ENCODE measurements at places on chromosomes 7 and 10.
A peak's percentile ranks its signal among the peaks of the same experiment; 100 is the strongest.

- no peak for DNase-seq
Measured at GRCh38 chr7:11714205-11714604, 117.8 kb downstream of the THSD7A start.

DNA sequence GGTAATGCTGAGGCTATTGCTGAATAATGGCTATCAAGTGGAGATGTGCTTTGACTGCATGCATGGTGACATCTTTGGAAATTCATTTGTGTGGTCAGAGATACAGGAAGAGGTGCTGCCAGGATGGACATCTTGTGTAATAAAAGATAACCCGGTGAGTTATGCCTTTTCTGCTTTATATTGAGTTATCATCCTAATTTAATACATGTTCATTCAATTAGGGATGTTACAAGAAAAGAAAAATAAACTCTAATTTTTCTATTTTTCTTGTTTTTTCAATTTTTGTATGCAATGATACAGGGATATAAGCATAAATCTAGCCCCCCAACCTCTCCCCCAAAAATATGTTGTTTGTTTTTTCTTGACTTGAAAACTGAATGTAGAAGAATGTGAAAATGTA is 26.4 kb upstream of the LMOD2 start:
- DNase-seq, result no peak

- DNase-seq, result no peak
Measured at GRCh38 chr7:47526466-47526865, 55.4 kb downstream of the TNS3 start.

DNA sequence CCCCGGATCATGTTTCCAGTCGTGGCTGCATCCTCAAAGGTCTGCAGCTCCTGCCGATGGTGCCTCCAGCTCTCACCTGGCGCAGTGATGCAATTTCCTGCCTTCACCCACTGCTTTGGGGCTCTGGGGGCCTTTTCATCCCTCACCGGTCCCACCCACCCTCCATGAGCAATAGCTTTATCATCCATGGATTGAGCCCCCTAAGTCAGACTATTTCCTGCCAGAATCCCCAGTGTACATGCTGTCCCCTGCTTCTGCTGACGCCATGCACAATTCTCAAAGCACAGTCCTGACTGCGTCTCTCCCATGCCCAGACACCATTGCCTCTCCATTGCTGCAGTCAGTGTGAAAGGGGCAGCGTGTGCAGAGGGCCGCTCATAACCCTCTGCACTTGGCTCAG is 49.7 kb downstream of the FAM241B start:
- no peak for DNase-seq

DNA sequence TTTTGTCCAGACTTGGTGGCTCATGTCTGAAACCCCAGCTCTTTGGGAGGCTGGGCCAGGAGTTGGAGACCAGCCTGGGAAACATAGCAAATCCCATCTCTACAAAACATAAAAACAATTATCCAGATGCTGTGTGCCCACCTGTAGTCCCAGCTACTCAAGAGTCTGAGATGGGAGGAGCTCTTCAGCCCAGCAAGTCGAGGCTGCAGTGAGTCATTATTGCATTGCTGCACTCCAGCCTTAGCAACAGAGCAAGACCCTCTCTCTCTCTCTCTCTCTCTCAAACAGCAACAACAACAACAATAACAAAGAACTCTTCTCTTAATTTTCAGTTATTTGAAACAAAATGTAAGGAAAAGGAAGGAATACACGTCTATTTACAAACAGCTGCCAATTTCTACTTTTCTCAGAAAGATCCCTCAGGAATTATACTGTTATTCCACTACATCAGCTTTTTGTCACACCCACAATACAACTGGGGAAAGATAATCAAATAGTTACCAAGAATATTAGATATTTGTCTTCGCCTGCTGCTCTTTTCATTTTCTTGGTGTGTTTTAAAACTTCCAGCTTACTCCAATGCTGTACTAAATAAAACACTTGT is 5.1 kb upstream of the TSPAN12 start:
- DNase-seq, result no peak

DNA sequence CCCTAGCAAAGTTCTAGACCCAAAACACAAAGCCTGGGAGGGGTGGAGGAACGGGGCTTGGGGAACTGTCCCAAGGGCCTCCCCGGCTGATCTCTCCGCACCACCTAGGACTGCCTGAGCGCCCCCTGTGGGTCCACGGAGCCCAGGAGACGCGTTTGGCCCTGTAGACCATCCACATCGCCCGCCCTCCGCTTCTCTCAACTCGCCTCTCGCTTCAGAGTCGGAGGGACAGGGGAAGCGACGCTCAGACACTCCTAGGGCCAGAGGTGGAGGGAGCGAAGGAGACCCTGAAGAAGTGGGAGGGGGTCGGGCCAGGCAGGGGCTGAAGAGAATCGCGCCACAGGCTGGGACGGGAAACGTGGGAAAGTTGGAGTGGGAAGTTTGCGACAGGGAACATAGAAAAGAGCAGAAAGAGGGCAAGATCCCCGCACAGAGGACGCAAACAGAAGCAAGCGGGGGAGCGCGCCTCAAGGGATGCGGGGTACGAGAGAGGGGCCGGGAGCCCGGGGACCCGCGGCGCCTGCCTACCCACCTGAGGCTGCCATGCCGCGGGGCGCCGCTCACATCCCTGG is 378 bp downstream of the PIK3AP1 start:
- DNase-seq, result peak; percentile 38

DNA sequence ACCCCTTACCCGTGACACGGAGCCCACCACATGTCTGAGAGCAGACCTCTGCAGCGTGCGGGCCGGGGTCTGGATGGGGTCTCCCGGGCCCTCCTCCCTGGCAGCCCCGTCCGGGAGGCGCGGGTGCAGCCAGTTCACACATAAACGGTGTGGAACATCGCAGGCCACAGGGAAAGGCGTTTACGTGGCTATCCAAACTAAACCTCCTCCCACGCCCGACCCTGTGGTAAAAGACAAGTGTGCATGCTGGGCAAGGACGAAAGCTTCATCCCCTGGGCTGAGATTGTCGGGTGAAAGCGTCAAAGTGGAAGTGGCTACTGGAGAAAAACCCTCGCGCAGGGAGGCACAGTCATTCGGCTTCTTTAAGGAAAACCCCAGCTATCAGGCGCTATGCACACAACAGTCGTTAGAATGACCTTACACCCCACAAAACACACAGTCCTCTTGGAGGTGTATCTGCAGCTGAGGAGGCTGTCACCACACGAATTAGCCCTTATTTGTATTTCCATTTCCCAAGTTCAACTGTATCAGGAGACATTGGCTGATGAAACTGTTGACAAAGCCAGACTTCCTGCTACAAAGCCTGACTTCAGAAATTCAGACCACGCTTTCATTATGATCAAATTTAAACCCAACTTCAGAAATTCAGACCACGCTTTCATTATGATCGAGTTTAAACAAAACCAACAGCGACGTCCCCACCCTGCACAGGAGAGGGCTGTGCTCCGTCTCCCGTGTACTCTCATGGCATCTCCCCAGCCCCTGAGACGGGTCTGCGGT is 15.3 kb downstream of the GPER1 start:
- no peak for DNase-seq

DNA sequence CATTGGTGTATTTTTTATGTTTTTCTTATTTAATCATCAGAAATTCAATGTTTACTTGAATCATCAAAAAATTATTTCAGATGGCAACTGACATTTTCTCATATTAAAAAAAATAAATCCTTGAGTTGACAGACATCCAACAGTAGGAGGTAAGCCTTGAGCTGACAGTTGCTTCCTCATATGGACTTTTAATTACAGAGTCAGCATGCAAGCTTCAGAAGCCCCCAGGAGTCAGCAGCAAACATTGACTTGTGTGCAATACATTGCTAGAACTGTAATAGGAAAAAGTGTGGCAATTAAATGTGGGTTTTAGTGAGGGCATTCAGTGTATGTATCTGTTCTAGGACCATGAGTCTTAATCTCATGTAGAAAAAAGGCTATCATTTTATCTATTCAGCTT is 62.4 kb upstream of the TAS2R16 start:
- DNase-seq, result no peak

DNA sequence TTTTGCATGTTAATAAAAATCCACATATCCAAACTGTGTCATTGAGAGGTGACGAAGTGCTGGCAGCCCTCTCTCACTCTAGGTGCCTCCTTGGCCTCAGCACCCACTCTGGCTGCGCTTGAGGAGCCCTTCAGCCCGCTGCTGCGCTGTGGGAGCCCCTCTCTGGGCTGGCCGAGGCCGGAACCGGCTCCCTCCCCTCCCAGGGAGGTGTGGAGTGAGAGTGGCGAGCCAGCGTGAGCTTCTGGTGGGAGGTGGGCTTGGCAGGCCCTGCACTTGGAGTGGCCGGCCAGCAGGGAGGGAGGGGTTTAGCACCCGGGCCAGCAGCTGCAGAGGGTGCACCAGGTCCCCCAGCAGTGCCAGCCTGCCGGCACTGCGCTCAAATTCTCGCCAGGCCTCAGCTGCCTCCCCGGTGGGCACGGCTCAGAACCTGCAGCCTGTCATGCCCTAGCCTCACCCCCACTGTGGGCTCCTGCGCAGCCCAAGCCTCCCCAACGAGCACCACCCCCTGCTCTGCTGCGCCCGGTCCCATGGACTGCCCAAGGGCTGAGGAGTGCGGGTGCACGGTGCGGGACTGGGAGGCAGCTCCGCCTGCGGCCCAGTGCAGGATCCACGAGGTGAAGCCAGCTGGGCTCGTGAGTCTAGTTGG is 11.1 kb downstream of the YAE1 start:
- no peak for DNase-seq

DNA sequence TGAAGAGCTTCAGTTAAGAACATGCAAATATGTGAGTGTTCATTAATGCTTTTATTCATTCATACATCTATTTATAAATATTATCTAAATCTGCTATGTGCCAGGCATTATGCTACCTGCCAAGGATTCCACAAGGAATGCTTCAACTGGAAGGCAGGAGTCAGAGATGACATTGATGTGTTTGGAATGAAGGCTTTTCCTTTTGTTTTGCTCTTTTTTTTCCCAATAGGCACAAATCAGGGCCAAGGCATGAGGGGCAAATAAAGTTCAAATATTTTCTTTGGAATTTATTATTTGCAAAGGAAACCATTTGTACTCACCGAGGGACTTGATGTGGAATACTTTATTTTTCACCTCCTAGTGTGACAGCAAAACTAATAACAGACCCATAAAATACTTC is 530.3 kb downstream of the ARL4A start:
- DNase-seq, result no peak

GRCh38 chr10:126417220-126417825 is 29.0 kb upstream of the ADAM12 start:
- no peak for DNase-seq

- peak; percentile 88 for DNase-seq
Measured at GRCh38 chr7:80134536-80135308, at the start of gene GNAI1. GNAI1 (plus strand) TSS chr7:80134831; CDS start chr7:80135161, 330 bp downstream.

GRCh38 chr7:108497082-108497725 is 28.7 kb downstream of the PNPLA8 start:
- DNase-seq, result peak; percentile 50

DNA sequence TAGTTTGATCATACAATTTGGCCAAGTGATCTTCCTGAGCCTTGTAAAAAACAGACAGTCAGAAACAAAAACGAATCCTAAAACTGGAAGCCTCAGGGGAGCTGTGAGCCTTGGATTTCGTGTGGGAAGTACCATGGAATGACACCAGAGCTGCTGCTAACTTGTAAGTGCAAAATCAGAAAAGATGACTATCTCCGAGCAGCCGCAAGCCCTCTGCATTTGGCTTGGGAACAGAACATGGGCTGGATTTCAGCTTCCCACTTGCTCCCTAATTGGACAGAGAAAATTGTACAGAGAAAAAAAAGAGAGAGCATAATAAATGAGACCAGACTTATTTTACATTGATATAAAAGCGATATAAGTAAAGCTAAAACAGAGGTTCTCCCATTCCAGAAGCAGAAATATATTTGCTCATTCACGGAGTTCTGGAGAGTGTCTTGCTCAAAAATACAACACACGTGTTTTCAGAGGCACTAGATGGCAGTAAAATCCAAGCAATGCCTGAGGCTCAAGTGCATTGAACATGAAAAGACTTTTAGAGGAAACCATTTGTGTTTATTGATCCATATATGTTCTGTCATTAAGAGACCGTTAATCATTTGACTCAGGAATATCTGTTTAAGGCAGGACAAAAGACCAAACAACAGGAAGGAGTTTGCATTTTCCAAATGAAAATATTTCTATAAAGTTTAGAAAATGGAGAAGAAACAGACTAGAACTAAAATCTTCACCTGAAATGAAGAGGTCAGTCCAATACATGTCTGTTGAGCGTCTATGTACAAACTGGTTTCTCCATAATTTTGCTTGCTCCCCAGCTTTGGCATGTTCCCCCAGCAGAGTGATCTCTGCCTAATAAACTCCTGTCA is 78.3 kb upstream of the SLC26A5 start:
- DNase-seq, result peak; percentile 39

GRCh38 chr7:64869912-64870562 is 33.0 kb upstream of the ZNF273 start:
- DNase-seq, result no peak

GRCh38 chr7:114859477-114859876 is 62.4 kb upstream of the MDFIC start:
- DNase-seq, result no peak

- no peak for DNase-seq
Measured at GRCh38 chr10:86785037-86785436, 28.6 kb downstream of the BMPR1A start.

GRCh38 chr10:71212318-71213126 is at the start of gene UNC5B:
UNC5B (plus strand) TSS chr10:71212570; CDS start chr10:71212986, 416 bp downstream.
- peak; percentile 85 for DNase-seq

- no peak for DNase-seq
Measured at GRCh38 chr7:16353226-16353625, 68.1 kb downstream of the CRPPA start.

DNA sequence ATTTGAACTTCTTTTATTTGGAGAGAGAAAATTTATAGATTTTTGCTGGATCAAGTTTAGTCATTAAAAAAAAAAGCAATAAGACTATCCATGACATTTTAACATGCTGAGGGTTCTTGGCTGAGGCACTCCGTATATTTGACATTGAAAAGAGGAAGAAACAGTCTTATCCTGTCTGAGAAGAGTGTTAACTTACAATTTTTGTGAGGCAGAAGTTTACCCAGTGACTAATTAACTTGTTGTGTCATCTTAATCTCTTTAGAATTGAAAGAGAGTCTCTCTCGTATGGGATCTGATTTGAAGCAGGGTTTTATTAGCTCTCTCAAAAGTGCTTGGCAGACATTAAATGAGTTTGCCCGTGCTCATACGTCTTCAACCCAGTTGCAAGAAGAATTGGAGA is 39.3 kb downstream of the SEC23IP start:
- DNase-seq, result no peak

DNA sequence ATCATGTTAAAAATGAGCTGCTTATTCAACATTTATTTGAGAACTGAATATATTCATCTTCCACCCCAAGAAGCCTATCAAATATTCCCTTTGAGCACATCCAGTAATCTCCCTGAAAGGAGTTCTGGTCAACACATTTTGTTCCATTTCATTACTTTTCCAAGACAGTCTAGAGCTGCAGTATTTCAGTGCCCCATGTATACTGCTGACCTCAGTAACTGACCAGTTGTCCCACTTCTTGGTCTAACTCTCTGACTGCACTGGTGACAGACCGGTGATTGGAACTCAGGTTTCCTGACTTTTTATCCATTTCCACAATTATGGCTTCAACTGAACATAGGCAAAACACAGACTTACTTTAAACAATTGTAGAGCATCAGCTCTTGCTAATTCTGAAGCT is 206.8 kb upstream of the NPSR1 start:
- DNase-seq, result no peak

- DNase-seq, result no peak
Measured at GRCh38 chr10:109968953-109969759, 38.6 kb upstream of the ADD3 start.

Measured in EL (cell line).